Dorsolateral prefrontal cortex (tissue), 122 donors: ENCODE measurements at places on chromosomes 13 and 19.
A peak's percentile ranks its signal among the peaks of the same experiment; 100 is the strongest.

GRCh38 chr13:20877902-20878301 is 24.6 kb downstream of the XPO4 start:
- no peak for DNase-seq

GRCh38 chr19:50897191-50897607 is 14.0 kb downstream of the KLK4 start:
- no peak for DNase-seq

DNA sequence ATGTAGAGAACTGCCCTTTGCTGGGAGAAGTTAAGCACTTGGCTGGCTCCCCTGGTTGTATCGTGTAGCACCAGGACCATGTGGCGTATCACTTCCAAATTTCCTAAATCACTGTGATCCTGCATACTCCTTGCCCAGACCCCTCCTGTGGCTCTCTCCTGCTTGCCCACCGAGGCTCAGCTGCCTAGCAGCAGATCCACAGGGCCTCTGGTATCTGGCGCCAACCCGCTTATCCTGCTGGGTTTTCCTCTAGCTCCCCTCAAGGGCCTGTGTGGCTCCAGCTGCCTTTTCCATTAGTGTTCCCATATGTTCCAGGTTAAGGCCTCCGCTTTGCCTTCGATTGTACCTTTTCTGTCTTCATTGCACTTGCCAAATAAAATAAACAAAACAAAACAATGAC is 16.5 kb downstream of the LRCH1 start:
- no peak for DNase-seq

DNA sequence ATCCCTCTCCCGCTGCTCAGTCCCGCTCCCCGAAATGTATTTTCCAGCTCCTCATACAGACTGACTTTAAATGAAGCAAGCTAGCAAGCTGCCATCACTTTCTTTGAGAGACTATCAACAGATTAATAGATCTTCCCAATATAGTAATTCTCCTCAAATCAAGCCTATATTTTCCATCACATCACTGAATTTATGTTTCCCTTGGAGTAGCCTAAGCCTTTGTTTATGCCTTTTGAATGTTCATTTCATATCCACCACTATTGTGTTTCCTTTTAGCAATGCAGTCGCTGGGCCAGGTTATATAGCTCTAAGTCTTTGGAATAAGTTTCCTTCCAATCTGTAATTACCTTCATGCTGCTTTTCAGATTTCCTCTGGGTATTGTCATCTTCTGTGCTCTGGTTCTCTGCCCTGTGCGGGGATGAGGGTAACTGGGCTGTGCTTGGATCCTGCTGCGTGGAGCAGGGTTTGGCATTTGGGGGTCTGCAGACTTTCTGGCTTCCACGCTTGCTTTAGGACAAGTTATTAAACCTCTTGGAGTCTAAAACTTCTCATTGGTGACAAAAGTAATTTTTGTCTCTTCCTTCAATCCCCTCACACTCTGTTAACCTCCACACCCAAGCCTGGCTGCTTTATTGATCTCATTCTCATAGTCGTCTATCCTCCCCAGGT is 256.9 kb downstream of the DLEU7 start:
- no peak for DNase-seq

GRCh38 chr19:7911508-7912143 is 3.0 kb upstream of the TGFBR3L start:
- no peak for DNase-seq

GRCh38 chr19:15779756-15780476 is 7.5 kb upstream of the OR10H5 start:
- DNase-seq = peak; percentile 76

DNA sequence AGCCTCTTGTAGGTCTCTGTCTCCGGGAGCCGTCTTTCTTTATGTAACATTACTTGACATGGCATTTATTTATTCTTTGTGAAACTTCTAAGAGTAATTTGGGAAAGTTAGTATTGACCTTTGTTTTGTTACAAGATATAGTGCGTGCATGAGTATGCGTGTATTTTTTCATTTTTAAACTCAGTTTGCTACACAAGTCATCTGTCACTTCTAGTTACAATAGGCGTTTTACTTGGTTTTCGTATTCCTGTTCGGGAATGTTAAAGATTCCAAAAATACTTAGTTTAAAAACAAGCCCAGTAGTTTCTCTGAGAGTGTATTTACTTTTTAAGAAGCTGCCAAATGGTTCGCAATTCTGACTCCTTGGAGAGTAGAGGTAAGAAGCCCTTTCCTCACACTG is 3.2 kb downstream of the PDS5B start:
- no peak for DNase-seq

DNA sequence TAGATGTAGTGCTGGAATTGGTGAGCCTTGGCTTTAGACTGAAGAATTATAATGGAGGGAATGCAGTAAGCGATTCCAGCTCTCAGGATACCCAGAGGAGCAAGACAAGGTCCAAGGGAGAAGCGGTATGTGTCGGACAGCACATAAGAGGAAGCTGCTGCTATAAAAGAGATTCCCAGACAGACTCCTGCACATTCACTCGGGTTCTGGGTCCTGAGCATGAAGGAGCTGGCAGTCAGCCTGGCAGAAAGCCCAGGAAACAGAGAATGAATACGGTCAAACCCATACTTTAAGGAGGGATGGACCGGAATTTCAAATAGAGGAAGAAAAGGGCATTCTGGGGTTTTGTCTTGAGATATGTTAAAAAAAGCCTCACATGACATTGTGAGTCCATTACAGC is 308.3 kb downstream of the DNAJC15 start:
- DNase-seq = peak; percentile 50

- DNase-seq = no peak
Observed at GRCh38 chr13:109698779-109699178, 87.6 kb downstream of the IRS2 start.
